ENCODE measurements at places on chromosomes 16 and 17.
A peak's percentile ranks its signal among the peaks of the same experiment; 100 is the strongest.

DNA sequence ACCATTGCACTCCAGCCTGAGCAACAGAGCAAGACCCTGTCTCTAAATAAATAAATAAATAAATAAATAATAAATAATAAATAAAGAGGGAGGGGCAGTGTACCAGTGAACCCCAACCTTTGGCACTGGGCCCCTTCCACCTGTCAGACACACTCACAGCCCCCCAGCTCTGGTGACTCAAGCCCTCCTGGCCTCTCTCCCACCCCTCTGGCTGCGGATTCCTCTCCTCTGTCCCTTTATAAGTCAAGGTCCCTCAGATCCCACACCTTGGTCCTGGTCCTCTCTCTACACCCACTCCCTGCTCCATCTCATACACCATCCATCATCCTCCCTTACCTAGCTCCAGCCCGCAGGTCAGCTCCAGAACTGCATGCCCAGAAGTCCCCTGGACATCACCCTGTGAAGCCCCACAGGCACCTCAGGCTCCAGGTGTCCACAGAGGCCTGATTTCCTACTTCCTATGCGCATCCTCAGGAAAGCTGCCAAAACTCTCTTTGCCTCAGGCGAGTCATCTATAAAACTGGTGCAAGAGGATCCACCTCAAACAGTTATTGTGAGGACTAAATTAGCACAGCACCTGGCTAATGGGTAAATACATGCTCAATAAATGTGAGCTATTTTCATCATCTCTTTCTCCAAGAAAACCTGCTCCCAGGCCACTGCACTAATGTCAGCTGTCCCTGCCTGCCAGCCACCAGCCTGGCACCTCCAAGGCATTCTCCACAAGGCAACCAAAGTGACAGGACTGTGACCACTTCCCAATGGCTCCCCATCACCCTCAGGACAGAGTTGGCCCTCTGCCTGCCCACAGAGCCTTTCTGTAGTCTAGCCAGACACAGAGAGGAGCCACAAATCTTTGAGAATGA is 46.8 kb downstream of the BEAN1 start:
- DNase-seq, result peak; percentile 29

DNA sequence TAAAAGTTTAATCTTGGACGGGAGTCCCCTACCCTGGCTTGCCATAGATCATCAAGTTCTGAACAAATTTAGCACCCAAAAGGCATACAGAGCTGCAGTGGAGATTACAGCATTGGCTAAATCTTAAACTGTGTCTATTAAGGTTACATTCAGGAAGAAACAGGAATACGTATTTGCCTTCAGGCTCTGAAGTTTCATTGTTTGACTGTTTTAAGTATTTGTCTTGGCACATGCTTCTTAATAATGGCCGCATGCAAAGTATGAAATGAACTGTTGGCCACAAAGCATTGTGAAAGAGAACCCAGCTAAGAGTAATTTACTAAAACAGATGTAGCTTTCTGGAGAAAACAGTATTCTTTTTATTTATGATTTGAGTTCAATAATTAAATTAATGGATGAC is 63.9 kb upstream of the CNEP1R1 start:
- DNase-seq, result no peak

DNA sequence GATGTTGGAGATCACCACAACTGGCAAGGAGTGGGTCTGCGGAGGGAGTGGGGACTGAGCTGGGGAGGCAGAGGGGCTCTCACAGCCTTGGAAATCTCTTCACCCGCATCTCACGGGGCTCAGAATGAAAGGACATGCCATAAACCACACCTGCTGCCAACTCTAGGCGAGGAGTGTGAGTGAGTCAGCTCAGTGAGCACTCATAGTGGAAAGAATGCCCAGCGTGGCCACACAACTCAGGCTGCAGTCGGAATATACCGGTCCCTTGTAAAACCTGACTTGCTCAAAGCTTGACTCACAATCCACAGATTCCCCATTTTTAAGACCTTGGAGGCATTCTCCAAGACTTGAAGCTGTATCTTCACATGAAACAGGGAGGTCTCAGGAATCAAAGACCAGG is 36.7 kb downstream of the STAT5A start:
- DNase-seq, result no peak

DNA sequence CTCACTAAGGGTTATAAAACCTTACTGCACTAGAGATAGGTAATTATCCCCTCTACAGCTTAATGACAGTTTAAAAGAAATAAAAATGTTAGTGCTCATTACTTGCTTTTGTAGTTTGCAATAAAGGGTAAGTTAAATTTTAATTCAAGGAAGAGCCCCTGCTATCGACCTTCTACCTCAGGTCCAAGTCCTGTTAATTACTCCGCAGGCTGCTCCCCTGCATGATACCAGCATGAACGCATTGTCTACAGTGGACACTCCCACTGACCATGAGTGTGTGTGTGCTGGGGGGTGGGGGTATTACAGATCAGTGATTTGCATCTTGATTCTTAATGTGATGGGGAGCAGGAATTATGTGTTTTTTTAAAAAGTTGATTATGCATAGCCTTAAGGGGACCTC is 103.1 kb downstream of the AATF start:
- no peak for DNase-seq

DNA sequence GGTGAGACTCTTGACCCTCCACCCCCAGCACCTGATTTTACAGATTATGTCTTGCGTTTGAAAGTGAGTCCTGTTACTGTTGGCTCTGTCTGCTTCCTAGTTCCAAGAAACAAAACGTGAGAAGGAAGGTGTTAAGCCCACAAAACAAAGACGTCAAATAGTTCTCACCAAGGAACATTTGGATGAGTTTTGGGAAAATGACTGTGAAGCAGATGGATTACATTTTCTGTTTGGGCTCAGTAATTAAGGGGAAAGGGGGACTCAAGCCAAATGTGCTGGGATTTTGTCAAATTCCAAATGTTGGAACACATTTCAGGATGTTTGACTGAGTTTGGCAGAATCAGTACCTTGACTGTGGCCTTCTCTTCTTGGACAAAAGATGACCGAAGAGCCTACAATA is 71.2 kb downstream of the PCTP start:
- DNase-seq, result no peak

GRCh38 chr16:55572439-55572838 is 6.0 kb downstream of the CAPNS2 start:
- DNase-seq, result no peak

GRCh38 chr17:34228781-34229180 is 26.3 kb upstream of the CCL2 start:
- DNase-seq, result no peak

- DNase-seq, result no peak
These were observed 22.1 kb downstream of the FCSK start for GRCh38 chr16:70476272-70477020.

DNA sequence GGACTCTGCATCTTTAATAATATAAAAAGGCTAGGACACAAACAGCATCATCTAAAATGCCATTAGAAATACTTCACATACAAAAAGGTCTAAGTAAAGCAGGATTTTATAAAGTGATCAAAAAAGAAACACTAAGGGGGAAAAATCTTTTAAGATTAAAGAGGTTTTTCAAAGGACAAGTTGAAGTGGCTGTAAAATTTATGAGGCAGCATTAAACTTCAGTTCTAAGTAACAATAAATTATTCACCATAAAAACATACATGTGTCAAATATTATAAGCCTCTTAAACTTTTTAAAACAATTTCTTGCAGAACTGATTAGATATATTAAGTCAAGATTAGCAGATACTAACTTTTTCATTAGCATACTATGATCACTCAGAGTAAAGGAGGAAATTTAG is 20.8 kb downstream of the CEP112 start:
- DNase-seq, result no peak

GRCh38 chr16:70490261-70490660 is 33.1 kb downstream of the COG4 start:
- DNase-seq, result no peak

- DNase-seq, result no peak
These were observed 2.8 kb downstream of the DNASE1L2 start for GRCh38 chr16:2238838-2239675.

GRCh38 chr16:58062821-58063220 is 37.3 kb downstream of the MMP15 start:
- DNase-seq, result no peak

DNA sequence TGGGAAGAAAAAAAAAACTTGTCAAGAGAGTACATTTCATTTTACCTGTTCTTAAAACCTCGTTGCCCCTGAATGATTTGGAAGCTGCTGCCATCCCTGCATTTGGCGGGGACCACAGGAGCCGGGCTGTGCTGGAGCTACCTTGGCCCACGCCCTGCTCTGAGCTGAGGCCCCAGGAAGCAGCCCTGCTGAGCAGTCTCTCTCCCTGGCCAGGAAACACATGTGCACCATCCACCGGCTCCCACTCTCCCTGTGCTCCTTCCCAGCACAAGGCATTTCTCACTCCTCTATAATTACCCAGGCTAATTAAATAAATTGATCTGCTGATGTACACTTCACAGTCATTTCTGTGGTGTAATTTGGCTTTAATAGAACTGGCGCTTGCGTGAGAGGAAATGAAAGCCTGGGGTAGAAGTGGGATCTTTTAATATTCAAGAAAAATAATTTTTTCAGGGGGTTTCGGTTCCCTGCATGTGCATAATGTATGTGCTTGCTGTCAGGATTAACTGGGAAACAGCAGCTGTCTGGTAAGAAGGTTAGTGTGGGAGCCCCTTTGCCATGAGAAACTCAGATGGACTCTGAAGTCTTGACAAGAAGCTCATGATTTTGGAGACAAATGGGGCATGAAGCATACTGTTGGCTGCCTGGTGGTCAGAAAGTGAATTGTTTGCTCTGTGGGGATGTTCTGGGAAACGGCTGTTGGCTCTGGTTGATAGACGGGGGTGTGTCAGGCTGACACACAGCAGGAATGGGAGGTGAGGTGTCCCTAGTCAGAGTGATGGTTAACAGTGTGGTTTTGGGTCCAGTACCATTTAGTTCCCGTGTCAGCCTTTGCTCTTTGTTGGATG is 252.3 kb upstream of the EEF2KMT start:
- DNase-seq, result no peak

GRCh38 chr16:55830658-55831294 is 2.1 kb downstream of the CES1 start:
- no peak for DNase-seq

GRCh38 chr17:27321372-27321771 is 27.5 kb downstream of the WSB1 start:
- DNase-seq, result no peak

GRCh38 chr16:11407047-11407982 is 62.1 kb downstream of the RMI2 start:
- peak; percentile 61 for DNase-seq

GRCh38 chr16:67284699-67285646 is 5.6 kb downstream of the PLEKHG4 start:
- peak; percentile 83 for DNase-seq

- DNase-seq, result no peak
These were observed 301.3 kb downstream of the SOX9 start for GRCh38 chr17:72422204-72422504.

DNA sequence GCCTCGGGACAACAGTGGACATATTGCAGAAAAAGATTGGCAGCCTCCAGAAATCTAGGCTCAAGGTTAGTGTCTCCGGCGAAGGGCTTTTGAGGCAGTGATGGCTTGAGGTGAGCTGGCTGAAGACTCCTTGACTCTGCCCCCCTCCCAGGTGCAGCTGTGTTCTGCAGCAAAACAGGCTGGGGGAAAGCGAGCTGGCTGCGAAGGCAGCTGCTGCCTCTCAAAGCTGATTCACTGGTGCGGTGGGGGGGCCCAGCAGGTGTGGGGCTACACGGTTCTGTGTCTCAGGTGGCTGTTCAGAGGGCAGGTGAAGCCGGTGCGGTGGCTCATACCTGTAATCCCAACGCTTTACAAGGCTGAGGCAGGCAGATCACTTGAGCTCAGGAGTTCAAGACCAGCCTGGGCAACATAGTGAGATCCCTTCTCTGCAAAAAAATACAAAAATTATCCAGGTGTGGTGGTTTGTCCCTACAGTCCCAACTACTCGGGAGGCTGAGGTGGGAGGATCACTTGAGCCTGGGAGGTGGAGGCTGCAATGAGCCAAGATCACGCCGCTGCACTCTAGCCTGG is 22.9 kb downstream of the C16orf96 start:
- DNase-seq, result peak; percentile 77

DNA sequence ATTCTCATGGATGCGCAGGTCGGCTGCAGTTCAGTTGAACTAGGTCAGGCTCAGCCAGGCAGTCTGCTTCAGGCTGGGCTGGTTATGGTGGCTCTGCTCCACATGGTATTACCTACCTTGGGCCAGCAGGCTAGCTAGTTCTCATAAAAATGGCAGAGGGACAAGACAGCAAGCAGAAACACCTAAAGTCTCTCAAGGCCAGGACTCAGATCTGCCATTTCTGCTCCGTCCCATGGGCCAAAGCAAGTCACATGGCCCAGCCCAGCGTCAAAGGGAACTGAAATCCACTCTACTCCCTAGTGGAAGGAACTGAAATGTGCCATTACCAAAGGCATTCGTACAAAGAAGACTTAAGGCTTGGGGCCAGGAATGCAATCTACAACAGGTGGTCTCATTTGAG is 160.0 kb downstream of the TMEM132E start:
- no peak for DNase-seq

GRCh38 chr16:617855-618254 is 12.9 kb upstream of the WFIKKN1 start:
- no peak for DNase-seq

DNA sequence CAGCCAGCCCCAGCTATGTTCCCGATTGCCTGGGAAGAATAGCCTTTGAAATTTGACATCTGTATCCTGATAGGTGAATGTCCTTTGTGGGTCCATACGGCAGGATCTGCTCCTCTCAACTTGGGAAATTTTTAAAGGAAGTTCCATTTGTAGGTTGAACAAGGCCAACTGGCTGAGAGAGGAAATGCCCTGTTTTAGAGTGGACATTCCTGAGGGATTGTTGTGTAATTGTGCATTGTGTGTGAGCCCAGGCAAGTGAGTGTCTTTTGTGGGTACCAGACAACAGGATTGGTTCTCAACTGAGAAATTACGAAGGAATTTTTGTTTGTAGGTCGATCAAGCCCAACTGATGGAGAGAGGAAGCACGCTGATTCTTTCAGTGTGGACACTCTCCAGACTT is 2.6 kb upstream of the CPHXL2 start:
- no peak for DNase-seq

- DNase-seq, result no peak
These were observed 105.7 kb downstream of the SYCE1L start for GRCh38 chr16:77304877-77305276.

DNA sequence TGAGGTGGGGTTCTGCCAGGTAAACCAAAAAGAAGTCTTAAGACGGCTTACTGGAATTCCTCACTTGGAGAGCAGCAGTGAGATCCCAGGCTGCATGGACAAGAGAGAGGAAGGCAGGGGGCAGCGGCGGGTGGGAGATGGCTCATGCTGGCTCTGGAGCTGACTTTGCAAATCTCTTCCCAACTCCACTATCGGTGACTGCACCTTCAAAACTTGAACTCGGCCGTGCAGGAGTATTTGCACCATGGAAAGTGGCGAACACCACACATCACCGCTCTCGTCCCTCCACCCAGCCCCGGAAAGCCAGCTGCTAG is 16.7 kb downstream of the CA5A start:
- DNase-seq, result no peak
